NCI-H1417 treated with DMSO at 0.1 percent for 48 hours (cell line): ENCODE measurements at places on chromosomes 1 and 21.
A peak's percentile ranks its signal among the peaks of the same experiment; 100 is the strongest.

- peak; percentile 75 for DNase-seq
Observed at GRCh38 chr1:116853680-116854402, 55.9 kb upstream of the PTGFRN start.

GRCh38 chr1:159869173-159869572, 6.7 kb upstream of the VSIG8 start:
- no peak for DNase-seq

GRCh38 chr1:9388335-9389180, 95.9 kb downstream of the SPSB1 start:
- DNase-seq = no peak

- DNase-seq = no peak
Observed at GRCh38 chr1:19973616-19974015, 5.8 kb downstream of the PLA2G2A start.

DNA sequence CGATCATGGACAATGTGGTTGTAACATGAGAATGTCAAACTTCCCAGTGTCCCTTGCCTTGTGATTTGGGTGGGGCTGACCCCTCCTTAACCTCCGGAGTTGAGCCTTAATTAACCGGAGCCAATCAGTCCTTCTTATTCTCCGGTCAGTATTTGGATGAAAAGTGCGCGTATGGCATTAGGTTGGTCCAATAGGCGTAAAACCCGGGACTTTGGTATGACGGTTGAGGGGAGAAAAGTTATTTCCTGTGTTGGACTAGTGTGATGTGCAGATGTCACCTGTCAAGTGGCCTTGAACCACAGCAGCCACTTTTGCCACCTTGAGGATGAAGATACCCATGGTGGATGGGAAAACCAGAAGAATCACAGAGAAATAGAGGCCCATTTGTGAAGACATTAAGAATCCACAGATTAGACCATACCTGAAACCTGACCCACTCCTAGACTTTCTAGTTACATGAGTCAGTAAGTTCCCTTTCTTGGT, 5.1 kb downstream of the PAFAH2 start:
- DNase-seq = no peak

DNA sequence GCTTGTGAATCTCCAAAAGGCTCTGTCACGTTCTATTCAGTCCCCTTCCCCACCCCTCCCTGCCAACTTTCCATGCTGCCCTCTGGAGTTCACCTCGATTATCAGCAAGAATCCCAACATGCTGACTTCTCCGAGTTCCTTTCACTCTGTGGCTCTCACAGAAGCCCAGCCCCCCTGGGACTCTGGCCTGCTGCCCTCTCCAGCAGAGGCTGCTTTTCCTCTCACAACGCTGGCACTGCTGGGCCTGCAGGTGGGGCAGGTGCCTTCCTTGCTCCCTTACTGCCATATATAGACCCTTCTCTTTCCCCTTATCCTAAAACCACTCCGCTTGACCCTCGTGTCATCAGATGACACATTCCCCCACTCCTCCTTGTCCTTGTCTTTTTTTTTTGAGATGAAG, 10.2 kb upstream of the RNF186 start:
- no peak for DNase-seq

- no peak for DNase-seq
Observed at GRCh38 chr21:27192281-27192949, 225.5 kb upstream of the ADAMTS5 start.

DNA sequence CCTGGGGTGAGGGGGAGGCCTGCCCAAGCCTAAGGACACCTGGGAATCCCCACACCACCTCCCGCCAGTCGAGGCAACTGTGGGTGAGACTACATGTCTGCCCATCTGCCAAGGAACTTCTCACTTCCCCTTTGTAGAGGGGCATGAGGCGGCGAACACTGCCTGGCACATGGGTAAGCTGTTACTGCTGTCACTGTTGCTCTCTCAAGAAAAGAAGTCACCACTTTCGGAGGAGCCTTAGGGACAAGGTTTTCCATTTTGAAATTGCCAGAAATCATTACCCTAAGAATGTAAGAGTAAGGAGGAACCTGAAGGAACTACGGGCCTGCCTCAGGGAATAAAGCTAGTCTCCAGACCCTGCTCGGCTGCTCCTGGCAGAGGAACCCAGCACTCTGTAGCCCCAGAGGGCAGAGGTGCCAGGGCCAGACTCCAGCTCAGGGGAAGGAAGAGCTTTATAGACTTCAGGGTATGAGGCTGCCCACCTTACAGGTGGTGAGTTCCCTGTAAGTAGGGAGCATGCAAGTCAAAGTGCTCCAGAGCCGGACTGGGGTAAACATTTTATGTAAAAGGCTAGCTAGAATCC, 23.3 kb downstream of the SLC2A1 start:
- DNase-seq = no peak

DNA sequence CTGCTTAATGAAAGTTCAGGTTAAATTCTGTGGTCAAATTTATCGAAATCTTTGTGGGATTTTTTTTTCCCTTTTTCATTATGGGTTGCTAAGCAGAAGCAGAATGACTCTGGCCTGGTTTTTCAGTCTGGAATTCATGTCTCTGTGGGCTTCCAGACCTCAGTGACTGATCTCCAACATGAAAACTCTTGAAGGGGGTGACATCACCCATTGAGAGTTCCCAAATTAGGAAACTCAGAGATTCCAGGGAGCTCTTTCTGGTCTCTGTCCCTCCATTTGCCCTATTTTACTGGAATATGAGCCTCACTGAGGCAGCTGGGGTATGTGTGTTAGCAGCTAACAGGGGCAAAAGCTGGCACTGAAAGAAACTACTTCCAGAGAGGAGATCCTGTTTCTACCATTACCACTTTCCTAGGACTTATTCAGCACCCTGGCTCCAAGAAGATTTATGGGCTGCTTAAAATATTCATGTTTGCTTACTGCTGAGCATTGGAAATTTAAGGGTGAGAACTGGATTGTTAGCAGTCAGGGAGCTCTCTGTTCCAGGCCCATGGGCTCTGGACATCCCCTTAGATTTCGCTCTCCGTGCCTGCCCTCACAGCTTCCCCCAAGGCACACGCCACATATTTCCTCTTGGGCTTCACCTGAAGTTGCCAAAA, 203.4 kb upstream of the SPAG17 start:
- DNase-seq = no peak

DNA sequence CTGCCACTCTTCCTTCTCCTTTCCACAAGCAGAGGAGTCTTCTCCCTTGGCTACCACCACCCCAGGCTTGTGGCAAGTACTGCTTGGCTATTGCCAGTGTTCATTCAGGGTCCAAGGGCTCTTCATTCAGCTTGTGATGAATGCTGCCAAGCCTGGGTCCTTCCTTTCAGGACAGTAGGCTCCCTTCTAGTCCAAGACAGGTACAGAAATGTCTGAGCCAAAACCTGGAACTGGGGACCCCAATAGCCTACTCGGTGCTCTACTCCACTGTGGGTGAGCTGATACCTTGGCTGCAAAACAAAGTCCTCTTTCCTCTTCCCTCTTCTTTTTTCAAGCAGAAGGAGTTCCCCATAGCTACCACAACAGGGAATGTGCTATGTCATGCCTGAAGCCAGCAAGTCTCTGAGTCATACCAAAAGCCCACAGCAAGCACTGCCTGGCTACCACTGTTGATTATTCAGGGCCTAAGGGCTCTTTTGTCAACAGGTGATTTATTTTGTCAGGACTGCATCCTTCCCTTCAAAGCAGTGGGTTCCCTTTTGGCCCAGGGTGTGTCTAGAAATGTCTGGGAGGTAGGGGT, 268.9 kb downstream of the HHAT start:
- DNase-seq = no peak

DNA sequence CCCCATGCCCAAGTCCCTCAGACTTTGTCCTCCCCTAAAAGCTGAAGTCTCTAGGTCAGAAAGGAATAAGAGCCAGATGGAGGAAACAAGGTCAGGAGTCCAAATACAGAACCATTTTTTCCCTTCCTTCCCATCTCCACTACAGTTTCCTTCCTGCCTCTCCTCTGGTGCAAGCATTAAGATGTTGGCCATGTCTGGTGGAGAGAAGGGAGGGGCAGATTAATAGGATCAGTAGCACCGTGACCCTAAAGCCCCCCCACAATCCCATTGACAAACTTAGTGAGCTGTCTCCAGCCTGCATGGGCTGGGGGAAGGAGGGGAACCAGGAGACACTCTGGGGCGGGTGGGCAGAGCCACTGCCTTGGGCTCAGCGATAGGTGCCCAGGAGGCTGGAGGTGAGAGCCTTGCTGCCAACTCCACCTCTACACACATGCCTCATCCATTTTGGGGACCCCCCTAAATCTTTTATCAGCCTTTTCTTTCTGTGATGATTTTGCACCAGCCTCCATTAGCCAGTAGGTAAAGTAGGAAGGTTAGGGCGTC, 59.8 kb downstream of the RHBG start:
- DNase-seq = no peak

DNA sequence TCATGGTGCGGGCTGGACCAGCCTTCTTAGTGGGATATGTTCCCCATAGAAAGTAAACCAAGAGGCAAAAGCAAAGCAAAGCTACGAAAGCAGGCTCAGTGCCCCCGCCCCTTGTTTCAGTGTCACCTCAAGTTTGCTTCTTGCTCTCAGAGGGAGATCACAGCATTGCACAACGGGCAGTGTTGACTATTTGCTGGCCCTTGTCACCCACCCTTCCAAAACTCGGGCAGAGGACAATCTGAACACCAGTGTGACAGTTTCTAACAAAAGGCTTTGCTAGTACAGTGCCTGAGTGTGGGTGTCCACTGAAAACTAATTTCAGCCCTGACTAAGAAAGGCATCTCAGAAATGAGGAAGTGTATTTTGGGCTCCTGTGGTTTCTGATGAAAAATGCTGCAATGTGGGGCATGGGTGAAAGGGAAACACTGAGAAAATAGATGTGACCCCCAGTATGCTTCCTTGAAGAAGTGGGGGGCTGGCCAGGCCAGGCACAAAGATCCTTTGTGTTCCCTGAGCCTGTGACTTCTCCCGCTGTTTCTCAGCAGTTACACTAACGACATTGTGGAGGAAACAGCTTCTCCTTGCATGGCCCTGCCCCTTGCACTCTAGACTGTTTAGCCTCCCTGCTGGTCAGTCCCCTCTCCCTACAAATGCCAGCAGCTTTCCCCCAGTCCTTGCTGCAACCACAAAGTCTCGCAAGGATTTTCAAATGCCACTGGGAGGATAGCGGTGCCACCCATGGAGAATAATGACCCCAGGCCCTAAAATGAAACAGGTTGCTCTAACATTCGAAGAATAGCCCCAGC, 33.3 kb upstream of the KCNE1 start:
- no peak for DNase-seq

- DNase-seq = no peak
Observed at GRCh38 chr1:2971101-2971501, 50.2 kb upstream of the ACTRT2 start.

DNA sequence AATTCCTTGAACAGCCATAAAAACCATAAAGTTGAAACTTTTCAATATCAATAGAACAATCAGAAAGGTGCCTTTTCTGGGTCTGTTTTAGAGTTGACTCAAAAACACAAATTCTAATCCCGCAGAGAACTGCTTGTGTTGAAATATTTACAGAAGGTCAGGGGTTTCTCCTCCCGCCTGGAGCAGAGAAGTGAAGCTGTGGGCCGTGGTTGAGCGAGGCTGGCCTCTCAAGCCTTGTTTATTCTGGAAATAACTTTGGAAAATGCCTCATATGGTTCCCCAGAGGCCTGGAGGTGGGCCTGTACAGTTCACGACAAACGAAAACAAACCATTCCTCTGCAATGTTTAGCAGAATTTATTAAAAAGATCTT, 90.8 kb upstream of the ERRFI1 start:
- DNase-seq = no peak

DNA sequence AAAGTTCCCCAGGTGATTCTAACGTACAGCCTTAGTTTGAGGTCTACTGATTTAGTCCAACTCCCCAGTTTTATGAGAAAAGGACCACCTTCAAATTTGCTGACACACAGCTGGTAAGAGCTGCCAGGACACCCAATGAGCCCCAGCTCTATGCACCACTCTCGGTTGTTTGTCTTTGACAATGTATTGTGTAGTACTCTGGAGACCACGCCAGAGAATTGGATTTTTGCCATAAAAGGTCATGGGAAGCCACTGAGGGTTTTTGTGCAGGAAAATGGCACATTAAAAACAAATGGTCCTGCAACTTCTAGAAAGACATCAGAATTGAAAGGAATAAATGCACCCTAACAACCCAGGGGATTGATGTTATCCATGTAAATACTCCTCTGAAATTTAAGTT, 7.1 kb upstream of the IER5 start:
- DNase-seq = no peak

- no peak for DNase-seq
Observed at GRCh38 chr1:187840557-187840956, 1011.8 kb downstream of the PLA2G4A start.

GRCh38 chr1:9559673-9560072, 20.4 kb downstream of the SLC25A33 start:
- DNase-seq = no peak

- DNase-seq = no peak
Observed at GRCh38 chr1:163054181-163054591, 15.0 kb upstream of the RGS4 start.

DNA sequence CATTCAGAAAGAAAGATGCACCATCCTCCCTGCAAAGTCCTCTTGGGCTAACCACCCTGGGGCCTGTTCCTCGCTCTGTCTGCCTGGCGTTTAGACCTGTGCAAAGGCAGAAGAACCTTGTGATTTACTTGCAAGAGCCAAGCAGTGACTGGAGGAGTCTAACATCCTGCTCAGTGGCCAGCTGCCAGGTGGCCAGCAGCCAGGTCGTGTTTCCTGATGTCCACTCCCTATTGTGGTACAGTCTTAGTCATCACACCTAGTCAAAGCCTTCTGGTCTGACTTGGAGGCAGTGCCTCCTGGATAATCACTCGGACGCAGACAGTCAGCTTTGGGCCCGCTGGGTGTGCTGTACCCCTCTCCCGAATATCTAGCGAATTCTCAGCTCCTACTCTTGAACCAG, 118.1 kb downstream of the PGBD5 start:
- DNase-seq = no peak

DNA sequence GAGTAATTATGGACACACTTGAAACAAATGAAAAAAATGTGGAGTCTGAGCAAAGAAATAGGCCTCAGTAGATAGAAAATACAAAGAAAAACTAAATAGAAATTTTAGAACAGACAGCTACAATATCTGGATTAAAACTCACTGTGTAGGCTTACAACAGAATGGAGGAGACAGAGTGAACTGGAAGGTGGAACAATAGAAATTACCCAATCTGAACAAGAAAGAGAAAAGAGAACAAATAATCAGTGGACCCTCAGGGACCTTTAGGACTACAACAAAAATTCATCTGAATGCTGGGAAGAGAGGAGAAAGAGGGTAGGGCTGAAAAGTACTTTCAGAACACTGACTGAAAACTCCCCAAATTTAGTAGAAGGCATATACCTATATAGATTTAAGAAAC, 90.0 kb downstream of the POU2F1 start:
- no peak for DNase-seq

GRCh38 chr1:213162862-213163261, 111.8 kb downstream of the RPS6KC1 start:
- DNase-seq = no peak

GRCh38 chr1:93575621-93576284, 105.9 kb downstream of the BCAR3 start:
- DNase-seq = peak; percentile 78

- no peak for DNase-seq
Observed at GRCh38 chr1:197660389-197660788, 114.9 kb downstream of the DENND1B start.

GRCh38 chr1:221972276-221973235, 230.7 kb upstream of the DUSP10 start:
- DNase-seq = no peak

GRCh38 chr1:26469558-26469957, 2.7 kb upstream of the HMGN2 start:
- peak; percentile 67 for DNase-seq

- peak; percentile 35 for DNase-seq
Observed at GRCh38 chr1:179809506-179810366, 66.6 kb downstream of the FAM163A start.

GRCh38 chr1:112253366-112253765, 142.6 kb upstream of the CTTNBP2NL start:
- DNase-seq = no peak
